ENCODE measurements at places on chromosomes 12 and 14. TPM values are rescaled to one million over a fixed set of nuclear protein-coding genes. Genes with fewer than 3 reads are reported as not detected.

DNA sequence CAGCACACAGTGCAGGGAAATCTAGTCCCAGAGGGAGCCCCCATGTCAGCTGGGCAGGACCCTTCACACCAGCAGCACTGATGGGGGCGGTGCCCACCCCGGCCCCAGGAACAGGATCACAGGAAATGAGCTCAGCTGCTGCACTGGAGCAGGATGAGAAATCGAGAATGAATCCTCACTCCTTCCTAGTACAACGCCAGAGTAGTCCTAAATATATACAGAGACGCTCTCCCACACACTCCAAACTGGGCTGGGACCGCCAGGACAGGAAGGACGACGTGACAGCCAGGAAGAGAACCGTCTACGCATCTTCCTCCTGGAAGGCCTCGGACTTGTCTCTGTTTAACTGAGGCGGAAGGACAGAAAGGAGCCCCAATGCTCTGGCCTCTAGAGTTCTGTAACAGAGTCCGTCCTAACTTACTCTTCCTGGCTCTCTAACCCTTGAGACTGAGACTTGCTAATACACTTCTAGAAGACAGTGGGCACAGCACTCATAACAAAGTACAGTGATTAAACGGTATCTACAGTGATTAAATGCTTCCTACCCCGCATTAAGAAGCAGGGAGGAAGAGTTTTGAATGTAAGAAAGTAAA lies 33.4 kb downstream of the CDC42BPB start:
- no peak for DNase-seq

The CLEC6A gene
- not detected for polyA plus RNA-seq

The OR6C74 gene
- polyA plus RNA-seq: not detected

The AKAP5 gene
- polyA plus RNA-seq: 1.0 TPM

- peak; percentile 55 for DNase-seq
These were observed 22.4 kb downstream of the RXYLT1 start for GRCh38 chr12:63802012-63802608.

- DNase-seq: no peak
These were observed 44.0 kb upstream of the OR5AU1 start for GRCh38 chr14:21199611-21200560.

The KRT74 gene
- not detected for polyA plus RNA-seq

GRCh38 chr12:90013409-90013808 lies 304.8 kb upstream of the ATP2B1 start:
- DNase-seq: peak; percentile 34

GRCh38 chr14:58501214-58501816 lies 73.8 kb downstream of the KIAA0586 start:
- peak; percentile 81 for DNase-seq

The CCDC197 gene
- polyA plus RNA-seq: not detected

DNA sequence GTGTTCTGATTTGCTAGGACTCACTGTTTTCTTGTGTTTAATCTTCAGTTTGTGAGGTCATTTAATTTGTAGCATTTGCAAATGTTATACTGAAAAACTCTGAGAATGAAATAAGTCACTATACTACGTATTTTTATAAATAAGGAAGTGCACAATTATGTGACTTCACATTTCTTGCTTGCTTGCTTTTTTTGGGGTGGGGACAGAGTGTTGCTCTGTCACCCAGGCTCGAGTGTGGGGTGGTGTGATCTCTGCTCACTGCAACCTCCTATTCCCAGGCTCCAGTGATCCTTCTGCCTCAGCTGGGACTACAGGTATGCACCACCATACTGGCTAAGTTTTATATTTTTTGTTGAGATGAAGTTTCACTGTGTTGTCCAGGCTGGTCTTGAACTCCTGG lies 32.7 kb downstream of the RBM25 start:
- no peak for DNase-seq

GRCh38 chr12:27331291-27331926 lies 1.2 kb upstream of the BMAL2 start:
- no peak for DNase-seq

The PLEKHD1 gene
- polyA plus RNA-seq: 0.19 TPM

GRCh38 chr12:127749416-127749815 lies 517.6 kb upstream of the TMEM132C start:
- no peak for DNase-seq

DNA sequence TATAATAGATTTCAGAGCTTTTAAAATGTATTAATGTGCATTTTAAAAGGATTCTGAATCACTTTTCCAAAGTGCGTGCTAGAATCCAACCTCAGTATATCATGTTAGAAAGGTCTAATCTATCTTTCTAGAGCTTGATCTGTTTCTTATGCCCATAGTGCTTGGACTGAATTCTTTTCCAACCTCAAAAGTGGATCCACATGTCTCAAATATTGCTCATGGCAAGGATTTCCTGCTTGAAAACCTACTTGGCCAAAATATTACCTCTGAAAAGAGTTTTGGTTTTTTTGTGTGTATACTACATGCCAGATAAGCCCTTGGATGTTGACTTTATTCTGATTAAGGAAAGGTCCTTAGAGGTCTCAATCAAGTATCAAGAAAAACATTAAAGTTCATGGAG lies 16.9 kb upstream of the SLC6A15 start:
- DNase-seq: no peak

The CYP46A1 gene
- polyA plus RNA-seq: 0.47 TPM

DNA sequence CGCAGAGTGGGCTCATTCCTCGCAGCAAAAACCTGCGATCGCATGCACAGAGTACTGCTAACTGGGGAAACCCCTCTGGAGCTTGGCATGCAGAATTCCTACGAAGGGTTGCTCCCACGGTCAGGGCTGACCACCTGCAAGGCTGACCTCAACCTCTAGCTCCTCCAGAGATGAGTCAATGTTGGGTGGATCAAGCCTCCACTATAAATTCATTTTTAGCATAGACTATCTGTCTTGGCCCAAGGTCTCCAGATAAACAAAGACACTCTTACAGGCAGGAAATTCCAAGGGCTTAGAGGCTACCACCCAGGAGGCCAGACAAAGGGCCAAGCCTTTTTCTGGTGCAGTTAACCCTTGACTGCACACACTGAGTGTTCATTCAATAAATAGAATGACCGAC lies 296.5 kb downstream of the TMEM132D start:
- DNase-seq: peak; percentile 3

- peak; percentile 93 for DNase-seq
These were observed 1.4 kb upstream of the NPFF start for GRCh38 chr12:53508534-53509170.

DNA sequence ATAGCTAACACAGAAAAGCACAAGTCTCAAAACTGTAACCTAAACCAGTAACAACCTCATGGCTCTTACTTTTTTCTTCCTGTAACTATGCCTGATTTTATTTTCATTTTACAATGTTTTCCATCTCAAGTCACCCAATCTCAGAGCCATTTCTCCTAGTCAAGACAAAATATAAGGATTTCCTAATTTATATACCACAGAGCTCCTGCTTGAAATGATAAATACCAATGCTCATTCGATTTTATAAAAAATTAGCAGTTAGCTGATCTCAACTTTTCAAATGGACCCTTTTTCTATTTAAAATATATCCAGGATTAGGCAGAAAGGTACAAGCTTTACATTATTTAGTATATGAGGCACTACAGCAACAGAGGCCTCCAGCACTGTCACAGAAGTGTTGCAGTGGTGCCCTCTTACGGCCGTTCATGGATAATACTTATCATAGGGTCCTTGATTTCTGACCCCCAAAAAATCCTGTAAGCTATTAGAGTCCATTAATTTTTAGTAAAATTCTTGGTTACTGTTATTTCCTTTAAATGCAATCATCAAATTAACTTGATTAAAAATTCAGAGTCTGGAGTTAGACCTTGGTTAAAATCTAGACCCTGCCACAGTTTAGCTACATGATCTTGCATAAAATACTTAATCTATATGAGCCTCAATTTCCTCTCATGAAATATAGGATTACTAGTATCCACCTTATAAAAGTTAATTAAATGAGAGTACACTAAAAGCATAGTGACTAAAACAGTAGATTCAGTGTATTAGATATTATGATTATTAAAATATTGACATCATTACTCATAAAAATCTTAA lies 68.3 kb downstream of the SEC23A start:
- DNase-seq: peak; percentile 64

DNA sequence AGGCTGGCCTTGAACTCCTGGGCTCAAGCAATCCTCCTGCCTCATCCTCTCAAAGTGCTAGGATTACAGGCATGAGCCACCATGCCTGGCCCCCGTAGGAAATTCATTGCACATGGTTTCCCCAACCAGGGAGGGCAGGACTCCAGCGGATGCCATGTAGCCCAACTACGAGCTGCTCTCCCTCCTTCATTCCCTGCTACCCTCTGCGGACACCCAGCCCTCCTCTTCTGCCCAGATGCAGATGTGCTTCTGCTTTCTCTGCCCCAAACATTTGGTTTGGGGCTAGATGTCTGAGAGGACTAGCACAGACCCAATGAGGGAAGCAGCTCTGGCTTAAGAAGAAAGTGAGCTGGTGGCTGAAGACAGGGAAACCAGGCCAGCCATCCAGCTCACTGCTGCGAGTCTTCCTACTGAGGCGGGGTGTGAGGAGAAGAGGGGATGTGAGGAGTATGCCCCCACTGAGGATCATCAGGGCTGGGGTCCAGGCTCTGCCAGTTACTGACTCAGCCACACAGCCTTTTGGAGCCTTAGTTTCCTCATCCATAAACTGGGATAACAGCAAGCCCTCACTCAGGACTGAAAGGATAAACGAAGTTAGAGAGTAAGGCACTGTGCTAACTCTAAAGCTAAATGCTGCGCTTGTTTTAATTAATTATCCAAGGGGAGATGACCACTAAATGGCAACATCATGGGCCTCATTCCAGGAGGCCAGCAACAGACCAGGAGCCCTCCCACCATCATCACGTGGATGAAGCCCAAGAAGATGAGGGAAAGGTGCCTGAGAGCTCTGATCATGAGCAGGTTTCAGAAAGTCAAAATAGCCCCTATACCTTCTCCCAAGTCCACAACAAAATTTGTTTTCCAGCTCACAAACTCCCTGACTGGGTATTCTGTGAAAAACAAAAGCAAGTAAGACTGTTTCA lies 10.9 kb downstream of the CTDSP2 start:
- no peak for DNase-seq

- DNase-seq: no peak
These were observed 3.4 kb upstream of the DYRK2 start for GRCh38 chr12:67645126-67645525.

DNA sequence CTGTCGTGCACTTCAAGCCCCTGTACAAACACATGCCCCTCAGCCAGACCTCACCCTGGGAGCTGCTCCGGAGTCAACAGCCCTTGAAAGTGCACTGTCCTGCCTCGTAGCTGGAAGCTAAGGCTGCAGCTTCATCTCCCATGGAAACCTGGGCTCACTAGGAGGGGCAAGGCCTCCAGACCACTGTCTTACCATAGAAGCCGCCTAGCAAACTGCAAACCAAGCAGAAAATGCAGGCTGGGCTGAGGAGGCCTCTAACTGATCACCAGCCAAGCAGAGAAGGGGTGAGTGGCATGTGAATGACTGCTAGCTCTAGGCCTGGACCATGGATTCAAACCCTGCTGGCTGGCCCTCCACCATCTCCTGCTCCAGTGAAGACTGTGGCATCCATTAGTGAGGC lies 340.2 kb downstream of the CACNA1C start:
- no peak for DNase-seq

GRCh38 chr12:17976202-17976601 lies 113.8 kb downstream of the RERGL start:
- DNase-seq: peak; percentile 79

The ALDH2 gene
- polyA plus RNA-seq: 50.5 TPM

The TMTC2 gene
- polyA plus RNA-seq: 0.57 TPM

- no peak for DNase-seq
These were observed 23.8 kb downstream of the DNM1L start for GRCh38 chr12:32702946-32703345.

- DNase-seq: no peak
These were observed 7.7 kb downstream of the DCTN2 start for GRCh38 chr12:57539134-57539768.

The PAPLN gene
- 2.4 TPM for polyA plus RNA-seq

The ABCB9 gene
- polyA plus RNA-seq: 1.2 TPM

The AKAP3 gene
- polyA plus RNA-seq: 1.3 TPM

The CLEC2B gene
- polyA plus RNA-seq: not detected

The KCNH3 gene
- 0.21 TPM for polyA plus RNA-seq

DNA sequence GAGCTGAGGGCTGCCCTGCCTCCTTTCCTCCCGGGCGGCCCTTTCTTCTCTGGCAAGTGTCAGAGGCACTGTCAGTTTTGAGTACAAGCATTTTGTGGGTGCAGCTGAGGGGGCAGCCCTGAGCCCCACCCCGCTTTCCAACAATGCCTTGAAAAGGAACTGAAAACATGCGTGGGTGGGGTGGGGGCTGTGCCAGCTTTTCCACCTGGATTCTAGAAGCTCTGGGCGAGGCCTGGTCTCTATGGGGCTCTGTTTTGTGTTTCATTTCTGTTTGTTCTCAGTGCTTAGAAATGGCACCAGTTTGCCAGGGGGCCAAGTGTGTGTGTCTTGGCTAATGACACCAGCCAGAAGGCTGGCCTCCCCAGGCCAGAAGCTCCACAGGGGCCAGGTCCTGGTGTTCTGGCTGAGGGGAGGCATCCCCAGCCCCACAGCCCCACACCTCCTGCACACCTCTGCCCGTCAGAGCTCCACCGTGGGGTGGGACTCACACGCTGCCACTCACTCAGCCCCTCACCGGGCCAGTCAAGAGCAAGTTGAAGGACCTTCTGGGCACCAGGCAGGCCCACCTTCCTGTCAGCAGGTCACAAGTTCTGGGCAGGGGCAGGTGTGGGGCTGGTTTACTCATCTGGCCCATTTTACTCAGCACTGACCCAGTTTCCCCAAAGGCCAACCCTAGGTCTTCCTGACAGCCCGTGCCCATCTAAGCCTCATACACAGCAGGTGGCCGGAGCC lies 155.1 kb downstream of the CALM1 start:
- no peak for DNase-seq

- no peak for DNase-seq
These were observed 2.6 kb downstream of the KIAA0586 start for GRCh38 chr14:58430156-58430555.

The RNASE3 gene
- not detected for polyA plus RNA-seq

DNA sequence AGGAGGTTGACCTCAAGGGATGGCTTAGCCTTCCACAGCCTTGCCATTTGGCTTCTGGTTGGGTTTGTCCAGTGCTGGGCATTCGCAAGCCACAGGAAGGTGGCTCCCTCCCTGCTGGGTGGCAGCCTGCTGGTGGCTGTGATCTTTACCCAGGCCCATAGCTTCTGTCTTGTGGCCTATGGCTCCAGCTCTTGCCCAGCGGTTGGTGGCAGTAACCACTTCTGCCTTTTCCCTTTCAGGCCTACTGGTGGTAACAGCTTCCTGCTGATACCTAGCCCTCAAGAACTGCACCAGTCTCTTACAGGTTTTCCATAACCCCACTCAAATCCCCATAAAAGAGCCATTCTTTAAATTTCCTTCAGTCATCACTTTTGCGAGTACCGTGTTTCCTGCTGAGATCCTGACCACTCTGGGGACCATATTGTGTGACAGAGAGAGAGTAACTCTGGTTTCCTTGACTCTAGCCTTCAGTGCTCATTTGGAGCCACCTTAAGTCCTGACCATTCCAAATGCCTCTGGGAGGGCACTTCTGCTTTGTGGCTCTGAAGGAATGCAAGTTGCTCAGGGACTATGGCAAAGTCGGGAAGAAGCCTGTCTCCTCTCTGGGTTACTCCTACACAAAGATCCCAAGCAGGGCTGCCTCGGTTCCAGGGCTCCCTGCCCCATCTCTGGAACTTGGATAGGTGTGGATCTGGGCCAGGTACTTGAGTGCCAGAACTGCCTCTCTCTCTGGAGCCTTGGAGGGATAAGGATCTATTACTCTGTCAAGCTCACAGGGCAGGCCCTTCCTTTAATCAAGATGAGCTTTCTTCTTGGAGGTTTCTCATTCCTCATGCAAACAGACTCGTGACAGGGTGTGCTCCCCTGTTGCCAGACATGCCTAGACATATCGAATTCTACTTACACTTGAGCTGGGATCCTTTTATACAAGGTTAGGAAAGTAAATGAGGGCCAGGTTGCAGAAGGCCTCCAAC lies 2.9 kb upstream of the NYNRIN start:
- DNase-seq: no peak

The KRT6A gene
- not detected for polyA plus RNA-seq
